ENCODE measurements at places on chromosomes 11 and 22.

DNA sequence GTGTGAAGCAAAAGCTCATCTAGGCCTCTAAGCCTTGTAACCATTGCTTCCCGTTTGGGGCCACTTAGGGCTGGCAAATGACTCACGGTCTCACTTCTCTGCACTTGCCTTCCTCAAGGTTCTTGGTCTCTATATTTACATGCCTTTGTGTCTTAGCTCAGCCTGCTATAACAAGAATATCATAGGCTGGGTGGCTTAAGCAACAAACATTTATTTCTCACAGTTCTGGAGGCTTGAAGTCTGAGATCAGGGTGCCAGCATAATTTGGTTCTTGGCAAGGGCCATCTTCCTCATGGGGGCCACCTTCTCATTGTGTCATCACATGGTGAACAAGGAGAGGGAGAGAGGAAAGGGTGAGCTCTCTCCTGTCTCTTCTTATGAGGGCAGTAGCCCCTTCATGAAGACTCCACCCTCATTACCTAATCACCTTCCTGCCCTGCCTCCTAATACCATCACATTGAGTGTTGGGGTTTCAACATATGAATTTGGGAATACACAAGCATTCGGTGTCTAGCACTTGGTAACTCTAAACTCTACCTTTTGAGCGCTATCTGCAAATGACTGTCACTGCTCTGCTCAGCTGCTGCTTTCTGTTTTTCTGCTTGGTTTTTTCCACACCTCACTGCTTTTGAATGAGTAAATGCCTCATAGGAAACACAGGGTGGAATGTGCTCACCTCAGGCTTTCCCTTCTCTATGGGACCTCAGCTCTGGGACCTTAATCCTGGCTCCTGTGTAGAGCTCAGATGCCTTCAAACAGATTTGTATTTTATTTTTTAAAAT, 16.2 kb upstream of the ME3 start:
- DNase-seq, result no peak

DNA sequence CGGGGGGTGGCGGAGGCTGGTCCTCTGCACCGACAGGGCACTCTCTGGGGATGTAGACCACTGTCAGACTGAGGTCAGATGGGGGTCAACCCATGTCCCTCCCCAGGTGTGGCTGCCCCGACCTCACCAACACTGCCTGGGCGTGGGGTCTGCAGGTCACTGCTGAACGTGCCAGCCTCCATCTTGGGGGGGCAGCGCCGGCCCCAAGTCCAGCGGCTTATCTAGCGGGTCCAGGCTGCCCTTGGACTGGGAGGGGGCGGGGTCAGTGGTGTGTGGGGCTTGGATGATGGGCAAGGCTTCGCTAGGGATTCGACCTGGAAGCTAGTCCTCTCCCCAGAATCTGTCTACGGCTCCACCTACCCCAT, 178.2 kb downstream of the IGLL1 start:
- no peak for DNase-seq

DNA sequence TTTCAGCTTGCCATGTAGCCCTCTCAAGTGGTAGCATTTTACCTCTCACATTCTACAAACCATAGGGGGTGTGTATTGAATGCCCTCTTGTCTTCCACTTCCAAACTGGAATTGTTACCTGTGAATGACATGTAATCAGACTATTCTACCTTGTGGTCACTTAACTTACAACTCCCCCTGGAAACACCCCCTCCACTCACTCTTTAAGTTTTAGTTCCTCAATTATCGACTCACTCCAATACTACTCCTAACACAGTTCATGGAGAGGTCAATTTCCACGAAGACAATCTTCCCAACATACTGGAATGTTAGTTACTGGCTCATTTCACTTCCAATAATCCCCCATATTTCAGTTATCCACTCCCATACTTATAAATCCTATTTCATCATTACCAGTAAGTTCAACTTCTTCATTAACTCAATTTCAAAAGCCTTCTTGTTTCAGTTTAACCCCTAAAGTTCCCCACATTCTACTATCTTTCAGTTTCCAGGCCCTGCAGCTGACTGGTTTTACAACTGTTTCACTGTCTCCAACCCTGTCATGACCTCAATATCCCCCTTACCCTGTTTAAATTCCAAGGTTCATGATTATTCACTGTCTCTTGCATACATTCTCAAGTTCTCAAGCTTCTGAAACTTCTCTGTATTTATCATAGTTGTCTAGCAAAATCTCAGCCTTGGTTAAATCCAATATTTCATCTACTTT, 92.5 kb downstream of the C11orf87 start:
- no peak for DNase-seq

DNA sequence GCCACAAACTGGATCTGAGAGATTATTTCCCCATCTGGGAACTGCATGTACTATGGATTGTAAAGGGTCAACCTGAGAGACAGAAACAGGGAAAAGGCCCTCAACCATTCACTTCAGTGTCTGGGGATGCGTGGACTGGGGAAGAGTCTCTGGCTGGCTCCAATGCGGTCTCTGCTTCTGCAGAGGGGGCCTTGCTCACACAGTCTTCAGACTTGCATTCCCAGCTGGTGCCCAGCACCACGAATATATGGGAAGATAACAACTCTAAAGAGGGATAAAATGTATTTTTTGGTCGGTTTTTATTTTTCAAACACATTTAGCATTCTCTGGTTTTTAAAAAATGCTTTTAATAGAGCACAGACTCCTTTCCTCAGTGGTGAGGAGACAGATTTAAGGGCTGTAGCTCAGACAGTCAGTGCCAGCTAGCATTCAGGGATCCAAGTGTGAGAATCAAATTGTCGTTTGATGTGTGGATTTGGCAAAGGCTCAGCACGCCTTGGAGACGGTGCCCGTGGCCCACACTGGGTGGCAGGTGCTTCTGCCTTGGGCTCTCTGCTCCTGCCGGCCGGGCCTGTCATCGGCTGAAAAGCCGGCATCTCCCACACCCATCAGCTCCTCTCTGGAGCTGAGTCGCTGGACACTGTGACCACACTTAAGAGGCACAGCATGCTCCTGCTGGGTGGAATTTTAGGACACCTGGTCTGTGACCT, 8.0 kb upstream of the EFCAB6 start:
- no peak for DNase-seq

DNA sequence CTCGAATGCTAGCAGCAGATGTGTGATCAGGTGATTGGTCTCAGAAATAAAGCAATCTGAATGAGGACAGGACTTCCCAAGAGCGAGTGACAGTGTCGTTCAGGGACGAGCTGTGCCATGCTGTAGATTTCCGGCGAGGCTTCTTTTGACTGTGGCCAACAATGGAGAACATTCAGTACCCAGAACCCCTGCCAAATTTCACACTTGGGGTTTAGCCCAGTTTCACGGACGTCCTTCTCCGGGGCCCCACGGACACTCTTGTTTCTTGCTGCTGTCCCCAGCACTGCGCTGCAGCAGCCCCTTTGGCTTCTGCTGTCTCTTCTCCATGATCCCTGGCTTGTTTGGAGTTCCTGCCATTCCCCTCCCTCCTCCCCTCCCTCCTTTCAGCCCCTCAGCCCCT, 115.1 kb upstream of the GRAMD1B start:
- DNase-seq, result no peak

DNA sequence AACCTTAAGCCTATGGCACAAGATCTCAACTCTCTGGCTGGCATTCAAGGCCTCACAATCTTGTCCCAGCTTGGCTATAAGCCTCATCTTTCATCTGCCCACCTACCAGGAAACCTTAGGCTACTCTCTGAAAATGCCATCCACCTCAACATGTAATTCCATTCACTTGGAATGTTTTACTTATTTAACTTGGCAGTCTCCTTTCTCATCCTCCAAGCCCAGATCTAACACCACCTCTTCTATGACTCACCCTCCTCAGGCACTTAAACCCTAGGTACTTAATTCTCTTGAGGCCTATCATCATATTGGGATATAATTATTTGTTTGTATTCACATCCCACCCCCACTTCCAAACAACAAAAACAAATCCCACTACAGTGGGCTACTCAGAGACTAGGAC, 15.0 kb downstream of the POGLUT3 start:
- no peak for DNase-seq

DNA sequence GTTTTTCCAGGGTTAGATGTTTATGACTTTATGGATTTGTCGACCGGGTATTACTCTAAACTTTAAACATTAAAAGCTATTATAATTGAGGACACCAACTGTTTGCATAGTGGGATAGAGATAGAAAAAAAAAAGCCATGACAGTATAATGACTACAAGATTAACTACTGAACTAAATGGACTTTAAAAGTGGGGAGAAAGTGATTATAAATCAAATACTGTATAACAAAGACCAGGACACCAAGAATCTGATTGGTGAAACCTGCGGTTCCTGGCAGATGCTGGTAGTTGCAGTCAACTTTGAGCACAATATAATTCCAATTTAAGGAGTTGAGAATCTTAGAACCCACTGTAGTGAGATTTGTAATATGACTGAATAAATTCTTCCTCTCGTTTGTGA, 2.5 kb downstream of the CRKL start:
- DNase-seq, result no peak

GRCh38 chr11:6925636-6926207, 504 bp upstream of the ZNF215 start:
- DNase-seq, result no peak

DNA sequence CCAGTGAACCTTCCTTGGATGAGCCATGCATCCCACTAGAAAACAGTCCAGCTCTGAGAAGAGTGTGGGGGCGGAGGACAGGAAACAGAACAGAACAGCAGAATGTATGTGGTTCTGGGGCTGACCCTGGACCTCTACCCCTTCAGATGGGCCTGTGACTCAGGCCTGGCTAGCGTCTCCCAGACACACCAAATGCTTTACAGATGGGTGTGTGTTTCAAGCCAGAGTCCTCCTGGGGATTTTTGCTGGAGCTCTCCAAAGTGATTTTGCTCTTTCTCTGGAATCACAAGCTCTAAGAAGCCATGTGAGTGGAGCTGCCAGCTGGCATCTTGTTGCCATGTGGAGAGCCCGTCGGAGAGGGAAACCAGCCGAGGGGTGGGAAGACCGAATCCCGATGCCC, 13.2 kb upstream of the C1QTNF4 start:
- DNase-seq, result no peak

DNA sequence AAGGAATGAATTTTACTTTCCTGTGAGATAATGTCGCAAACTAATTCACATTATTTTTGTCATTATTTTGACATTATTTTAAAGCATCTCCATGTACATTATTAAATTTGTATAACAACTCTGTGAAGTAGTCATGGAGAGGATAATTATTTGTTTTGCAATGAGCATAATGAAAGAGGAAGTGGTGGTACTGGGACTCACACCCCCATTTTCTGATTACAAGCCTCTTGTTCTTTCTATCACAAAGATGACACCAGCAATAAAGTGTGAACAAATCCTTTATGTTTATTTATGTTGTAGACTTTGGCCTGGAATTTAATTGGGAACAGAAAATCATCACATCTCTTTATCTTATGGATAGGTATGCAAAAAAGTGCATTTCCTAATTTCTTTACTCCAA, 522.6 kb downstream of the TMEM135 start:
- DNase-seq, result no peak

DNA sequence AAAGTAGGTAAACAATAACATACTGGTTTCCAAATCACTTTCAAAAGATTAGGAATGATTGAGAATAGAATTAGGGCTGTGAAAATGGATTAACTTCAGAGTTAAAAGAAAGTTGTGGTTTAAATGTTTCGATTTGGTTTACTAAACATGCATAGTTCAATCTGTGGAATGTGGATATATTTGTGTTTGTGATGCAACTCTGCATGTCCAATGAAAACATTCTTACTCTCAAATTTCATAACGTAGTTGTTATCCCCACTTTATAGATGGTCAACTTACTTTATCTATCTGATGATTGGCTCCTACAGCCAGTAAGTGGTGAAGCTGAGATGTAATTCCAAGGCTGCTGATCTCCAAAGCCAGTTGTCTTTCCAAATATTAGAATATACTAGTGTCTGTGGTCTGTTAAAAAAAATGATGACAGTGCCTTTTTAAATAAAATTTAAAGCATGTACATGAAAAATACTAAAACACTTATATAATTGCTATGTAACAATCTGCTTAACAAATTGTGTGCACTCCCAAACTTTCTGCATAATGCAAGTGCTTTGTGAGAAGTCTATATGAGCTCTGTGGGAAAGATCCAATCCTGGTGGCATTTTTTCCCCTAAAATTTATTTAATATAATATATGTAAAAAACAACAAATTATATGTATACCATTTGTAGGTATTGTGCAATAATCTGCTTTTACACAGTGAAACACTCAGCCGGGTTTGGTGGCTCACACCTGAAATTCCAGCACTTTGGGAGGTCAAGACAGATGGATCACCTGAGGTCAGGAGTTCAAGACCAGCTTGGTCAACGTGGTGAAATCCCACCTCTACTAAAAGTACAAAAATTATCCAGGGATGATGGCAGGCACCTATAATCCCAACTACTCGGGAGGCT, 9.7 kb upstream of the SIK3 start:
- no peak for DNase-seq

DNA sequence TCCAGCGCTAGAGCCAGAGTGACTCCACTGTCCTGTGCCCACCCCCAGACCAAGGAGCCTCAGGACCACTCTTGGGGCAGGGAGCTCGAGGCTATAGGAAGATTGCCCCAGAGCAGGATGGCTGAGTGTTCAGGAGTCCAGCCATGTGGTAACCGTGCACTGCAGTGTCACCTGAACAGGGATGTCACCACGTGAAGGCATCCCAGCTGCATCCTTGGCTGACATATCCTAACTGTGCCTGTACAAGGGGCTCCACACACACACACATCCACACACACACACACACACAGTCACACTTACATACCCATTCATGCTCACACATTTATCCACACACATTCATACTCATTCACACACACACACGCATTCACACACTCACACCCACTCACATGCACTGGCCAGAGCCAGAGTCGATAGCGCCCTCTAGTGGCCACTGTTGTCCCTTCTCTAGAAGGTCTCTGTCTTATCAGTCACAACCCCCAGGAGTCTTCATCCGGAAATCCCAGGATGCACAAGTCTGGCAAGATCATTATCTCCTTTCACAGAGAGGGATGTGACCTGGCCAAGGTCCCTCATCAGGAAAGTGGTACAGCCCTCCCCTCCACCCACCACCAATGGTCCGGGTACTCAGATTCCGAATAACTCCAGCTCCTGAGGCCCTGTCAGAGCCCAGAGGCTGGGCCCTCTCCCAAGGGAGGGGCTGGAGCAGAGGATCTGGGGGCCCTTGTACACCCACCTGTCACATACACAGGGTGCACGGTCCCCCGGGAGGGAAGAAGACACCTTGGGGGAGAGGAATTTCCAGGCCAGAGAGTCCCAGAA, 55.1 kb downstream of the IGLL5 start:
- peak; percentile 74 for DNase-seq

DNA sequence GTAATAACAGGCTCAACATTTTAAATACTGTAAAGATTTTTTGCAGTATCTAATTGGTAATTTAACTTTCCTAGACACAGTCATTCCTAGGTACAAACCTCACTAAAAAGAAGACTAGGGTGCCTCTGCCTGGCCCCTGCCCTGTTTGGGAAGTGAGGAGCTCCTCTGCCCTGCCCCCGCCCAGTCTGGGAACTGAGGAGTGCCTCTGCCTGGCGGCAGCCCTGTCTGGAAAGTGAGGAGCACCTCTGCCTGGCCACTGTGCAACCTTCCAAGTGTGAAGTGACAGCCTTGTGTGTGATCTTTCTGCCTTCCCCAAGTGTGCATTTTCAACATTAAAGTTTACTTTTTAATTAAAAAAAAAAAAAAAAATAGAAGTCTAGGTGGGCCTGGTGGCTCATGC, 4.2 kb downstream of the CHORDC1 start:
- no peak for DNase-seq

- no peak for DNase-seq
These were observed 2.9 kb upstream of the IL18BP start for GRCh38 chr11:71995726-71996291.

All from activated naive CD4-positive, alpha-beta T cell treated with Interleukin-2 at 50 U/mL for 16 hours (primary cell).